Lung (tissue), 17 donors: ENCODE measurements at places on chromosomes 2 and 18.

DNA sequence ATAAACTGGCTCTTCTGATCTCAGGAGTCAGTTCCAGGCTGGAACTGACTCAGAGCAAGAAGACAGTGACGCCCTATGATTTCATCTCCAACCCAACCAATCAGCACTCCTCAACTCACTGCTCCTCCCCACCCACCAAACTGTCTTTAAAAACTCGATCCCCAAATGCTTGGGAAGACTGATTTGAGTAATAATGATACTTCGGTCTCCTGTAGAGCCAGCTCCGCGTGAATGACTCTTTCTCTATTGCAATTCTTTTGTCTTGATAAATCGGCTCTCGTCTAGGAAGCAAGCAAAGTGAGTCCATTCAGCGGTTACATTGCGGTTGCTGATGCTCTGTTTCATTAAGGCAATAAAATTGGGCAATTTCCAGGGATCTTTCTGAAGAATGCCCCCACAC, 1025.3 kb upstream of the CNTNAP5 start:
- no peak overlapping the region for H3K4me3 ChIP-seq
- no peaks in the 10 kb centered on the region for H3K36me3 ChIP-seq
- H3K27ac ChIP-seq: no peak overlapping the region
- no peaks in the 10 kb centered on the region for H3K4me1 ChIP-seq

- H3K36me3 ChIP-seq: no peaks in the 10 kb centered on the region
- H3K4me1 ChIP-seq: no peaks in the 10 kb centered on the region
- no peaks in the 10 kb centered on the region for H3K27me3 ChIP-seq
- H3K4me3 ChIP-seq: no peak overlapping the region
Observed at GRCh38 chr2:224831530-224831929, 115.4 kb upstream of the CCDC195 start.

DNA sequence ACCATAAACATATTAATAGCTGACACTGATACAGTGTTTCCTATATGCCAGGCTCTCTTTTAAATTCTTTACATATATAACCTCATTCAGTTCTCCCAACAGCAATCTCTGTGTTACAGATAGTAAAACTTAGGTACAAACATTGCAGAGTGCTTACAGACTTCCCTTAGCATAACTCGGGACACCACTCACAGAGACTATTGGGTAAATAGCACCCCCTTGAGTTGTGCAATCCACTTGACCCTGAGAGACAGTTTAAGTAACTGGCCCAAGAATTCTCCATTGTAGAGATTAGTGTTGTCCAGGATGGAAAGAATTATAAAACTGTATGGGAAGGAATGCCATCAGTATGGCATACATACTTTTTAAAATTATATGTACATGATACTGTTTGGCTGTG, 110.1 kb downstream of the POLE4 start:
- H3K27ac ChIP-seq: no peak overlapping the region
- H3K4me3 ChIP-seq: no peak overlapping the region
- no peaks in the 10 kb centered on the region for H3K4me1 ChIP-seq
- H3K27me3 ChIP-seq: no peaks in the 10 kb centered on the region

- H3K36me3 ChIP-seq: no peaks in the 10 kb centered on the region
- no peak for DNase-seq
- H3K27ac ChIP-seq: no peak overlapping the region
- no peak overlapping the region for H3K4me3 ChIP-seq
- H3K4me1 ChIP-seq: no peaks in the 10 kb centered on the region
- no peaks in the 10 kb centered on the region for H3K27me3 ChIP-seq
Observed at GRCh38 chr18:42617221-42617620, 498.3 kb downstream of the RIT2 start.

GRCh38 chr2:197599285-197599965, 76.0 kb downstream of the RFTN2 start:
- DNase-seq: peak; percentile 41
- H3K36me3 ChIP-seq: peaks cover 10% of the 10 kb centered on the region
- H3K4me1 ChIP-seq: no peaks in the 10 kb centered on the region

- no peak for DNase-seq
- H3K27me3 ChIP-seq: no peaks in the 10 kb centered on the region
- H3K4me1 ChIP-seq: peaks cover 3% of the 10 kb centered on the region
- H3K27ac ChIP-seq: no peak overlapping the region
Observed at GRCh38 chr2:236908439-236909192, 177.1 kb upstream of the COPS8 start.

GRCh38 chr2:236568922-236569572, 578 bp upstream of the ACKR3 start:
- no peaks in the 10 kb centered on the region for H3K36me3 ChIP-seq
- peaks cover 6% of the 10 kb centered on the region for H3K4me1 ChIP-seq
- DNase-seq: no peak
- peak overlapping the region; percentile 33 for H3K27ac ChIP-seq

DNA sequence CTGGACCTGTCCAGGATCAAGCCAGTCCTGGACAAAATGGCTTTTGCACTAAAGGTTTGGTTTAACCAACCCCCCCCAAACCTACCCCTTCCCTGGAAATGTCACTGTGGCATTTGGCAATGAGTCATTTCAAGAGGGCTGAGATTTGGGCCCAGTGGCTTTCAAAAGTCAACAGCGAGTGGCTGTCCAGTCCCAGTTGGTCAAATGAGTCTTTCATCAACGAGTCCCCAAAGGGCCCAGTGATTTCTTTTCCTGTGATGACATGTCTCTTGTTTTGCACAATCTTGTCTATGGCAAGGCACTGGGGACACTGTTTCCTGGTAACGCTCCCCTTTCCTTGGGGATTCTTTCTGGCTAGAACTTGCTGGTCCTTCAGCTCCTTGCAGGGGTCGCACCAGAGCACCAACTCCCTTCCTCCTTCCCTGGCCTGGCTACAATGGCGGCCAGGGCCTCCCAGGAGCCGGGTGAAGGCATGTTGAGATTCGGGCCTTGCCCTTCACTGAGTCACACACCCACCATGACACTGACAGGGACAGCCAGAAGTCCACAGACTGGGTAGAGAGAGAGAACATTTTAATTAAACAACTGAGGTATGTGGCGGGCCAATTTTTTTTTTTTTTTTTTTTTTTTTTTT, 87.2 kb downstream of the SMAD7 start:
- no peak for DNase-seq
- no peak overlapping the region for H3K27ac ChIP-seq
- no peak overlapping the region for H3K4me3 ChIP-seq
- no peaks in the 10 kb centered on the region for H3K27me3 ChIP-seq
- no peaks in the 10 kb centered on the region for H3K36me3 ChIP-seq

GRCh38 chr2:58063641-58064040, 17.0 kb downstream of the VRK2 start:
- H3K4me1 ChIP-seq: no peaks in the 10 kb centered on the region
- peaks cover 8% of the 10 kb centered on the region for H3K36me3 ChIP-seq
- DNase-seq: no peak
- no peaks in the 10 kb centered on the region for H3K27me3 ChIP-seq
- no peak overlapping the region for H3K27ac ChIP-seq

- no peak overlapping the region for H3K4me3 ChIP-seq
- no peaks in the 10 kb centered on the region for H3K27me3 ChIP-seq
- no peak overlapping the region for H3K27ac ChIP-seq
- no peaks in the 10 kb centered on the region for H3K36me3 ChIP-seq
- DNase-seq: peak; percentile 5
Observed at GRCh38 chr18:46915800-46916550, 1.3 kb downstream of the PIAS2 start.

- no peak for DNase-seq
- H3K4me1 ChIP-seq: no peaks in the 10 kb centered on the region
- H3K27me3 ChIP-seq: no peaks in the 10 kb centered on the region
- no peak overlapping the region for H3K27ac ChIP-seq
- H3K4me3 ChIP-seq: no peak overlapping the region
Observed at GRCh38 chr2:219089330-219089729, 28.6 kb upstream of the IHH start.

- H3K4me3 ChIP-seq: no peak overlapping the region
- H3K27me3 ChIP-seq: peaks cover 2% of the 10 kb centered on the region
- no peaks in the 10 kb centered on the region for H3K36me3 ChIP-seq
- H3K27ac ChIP-seq: no peak overlapping the region
- DNase-seq: no peak
Observed at GRCh38 chr2:13009027-13009642, 292.4 kb downstream of the TRIB2 start.

DNA sequence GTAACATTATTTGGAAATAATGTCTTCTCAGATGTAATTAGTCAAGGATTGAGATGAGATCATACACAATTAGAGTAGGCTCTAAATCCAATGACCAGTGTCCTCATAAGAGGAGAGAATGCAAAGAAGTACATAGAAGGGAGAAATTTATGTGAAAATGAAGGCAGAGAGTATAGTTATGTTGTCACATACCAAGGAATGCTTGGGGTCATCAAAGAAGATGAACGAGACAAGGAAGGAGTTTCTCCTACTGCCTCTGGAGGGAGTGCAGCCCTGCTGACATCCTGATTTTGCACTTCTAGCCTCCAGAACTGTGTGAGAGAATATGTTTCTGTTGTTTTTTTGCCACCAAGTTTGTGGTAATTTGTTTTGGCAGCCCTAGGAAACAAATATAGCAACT, 100.1 kb downstream of the GALNT13 start:
- no peak overlapping the region for H3K27ac ChIP-seq
- H3K4me3 ChIP-seq: no peak overlapping the region
- H3K4me1 ChIP-seq: no peaks in the 10 kb centered on the region
- H3K36me3 ChIP-seq: no peaks in the 10 kb centered on the region
- DNase-seq: no peak

DNA sequence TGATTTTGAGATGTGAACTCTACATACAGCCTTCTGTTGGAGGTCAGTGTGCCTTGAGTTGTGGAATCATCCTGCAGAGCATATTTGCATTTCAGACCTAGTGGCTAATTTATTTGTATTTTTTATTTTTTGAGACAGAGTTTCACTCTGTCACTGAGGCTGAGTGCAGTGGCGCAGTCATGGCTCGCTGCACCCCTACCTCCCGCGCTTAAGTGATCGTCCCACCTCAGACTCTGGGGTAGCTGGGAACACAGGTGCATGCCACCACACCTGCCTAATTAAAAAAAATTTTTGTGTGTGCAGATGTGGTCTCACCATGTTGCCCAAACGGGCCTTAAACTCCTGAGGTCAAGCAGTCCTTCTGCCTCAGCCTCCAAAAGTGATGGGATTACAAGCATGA, 104.4 kb downstream of the ASXL3 start:
- DNase-seq: no peak
- H3K4me3 ChIP-seq: no peak overlapping the region
- H3K36me3 ChIP-seq: peaks cover 6% of the 10 kb centered on the region
- H3K27ac ChIP-seq: no peak overlapping the region
- no peaks in the 10 kb centered on the region for H3K27me3 ChIP-seq

GRCh38 chr18:9741793-9742523, 33.9 kb downstream of the RAB31 start:
- no peaks in the 10 kb centered on the region for H3K27me3 ChIP-seq
- no peaks in the 10 kb centered on the region for H3K36me3 ChIP-seq
- no peak overlapping the region for H3K4me3 ChIP-seq

DNA sequence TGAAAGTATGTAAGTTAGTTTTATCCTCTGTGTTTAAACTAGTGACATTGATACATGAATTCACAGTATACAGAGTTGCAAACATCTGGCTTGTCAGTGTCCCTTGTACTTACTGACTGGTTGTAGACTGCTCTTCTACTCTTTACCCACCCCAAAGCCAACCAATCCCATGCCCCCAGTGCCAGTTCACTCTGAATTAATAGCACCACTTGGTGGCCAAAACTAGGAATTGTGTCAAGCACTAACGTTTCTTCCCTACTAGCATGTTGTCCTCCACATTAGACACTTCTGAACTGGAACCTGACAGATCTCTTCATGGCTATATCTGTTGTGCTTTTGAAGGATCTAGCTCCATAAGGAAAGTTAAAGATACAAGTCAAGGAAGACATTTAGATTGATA, 27.2 kb upstream of the OTX1 start:
- H3K27ac ChIP-seq: no peak overlapping the region
- H3K36me3 ChIP-seq: peaks cover 10% of the 10 kb centered on the region
- H3K4me3 ChIP-seq: no peak overlapping the region

GRCh38 chr18:52489396-52490306, 149.7 kb downstream of the DCC start:
- no peaks in the 10 kb centered on the region for H3K4me1 ChIP-seq
- DNase-seq: no peak
- H3K36me3 ChIP-seq: no peaks in the 10 kb centered on the region
- H3K27me3 ChIP-seq: no peaks in the 10 kb centered on the region

DNA sequence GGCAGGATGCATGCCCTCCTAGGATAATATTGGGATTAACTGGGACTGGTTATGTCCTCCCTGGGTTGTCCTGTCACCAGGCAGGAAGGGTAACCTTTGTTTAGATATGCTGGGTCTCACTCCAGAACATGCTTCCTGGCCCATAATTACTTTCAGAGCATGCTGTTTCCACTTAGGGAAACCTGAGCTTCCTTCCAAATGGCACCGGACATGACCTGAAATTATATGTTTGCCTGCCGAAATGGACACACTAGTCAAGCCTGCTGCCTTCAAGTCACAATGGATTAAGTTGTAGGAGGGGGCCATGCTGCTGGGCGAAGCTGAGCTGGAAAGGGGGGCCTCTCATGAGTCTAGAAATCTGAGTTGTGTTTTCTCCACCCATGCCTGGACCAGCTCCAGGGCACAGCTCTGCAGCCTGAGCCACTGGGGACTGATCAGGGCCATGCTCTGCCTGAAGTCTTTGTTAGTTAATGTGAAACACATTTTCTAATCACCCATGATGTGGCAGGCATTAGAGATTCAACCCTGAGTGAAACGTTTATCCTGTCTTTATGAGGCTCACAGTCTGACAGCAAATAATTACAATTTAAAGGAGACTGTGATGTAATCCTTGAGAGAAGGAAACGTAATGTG, 273.3 kb downstream of the TNS1 start:
- H3K4me1 ChIP-seq: peaks cover 4% of the 10 kb centered on the region
- no peak overlapping the region for H3K4me3 ChIP-seq

DNA sequence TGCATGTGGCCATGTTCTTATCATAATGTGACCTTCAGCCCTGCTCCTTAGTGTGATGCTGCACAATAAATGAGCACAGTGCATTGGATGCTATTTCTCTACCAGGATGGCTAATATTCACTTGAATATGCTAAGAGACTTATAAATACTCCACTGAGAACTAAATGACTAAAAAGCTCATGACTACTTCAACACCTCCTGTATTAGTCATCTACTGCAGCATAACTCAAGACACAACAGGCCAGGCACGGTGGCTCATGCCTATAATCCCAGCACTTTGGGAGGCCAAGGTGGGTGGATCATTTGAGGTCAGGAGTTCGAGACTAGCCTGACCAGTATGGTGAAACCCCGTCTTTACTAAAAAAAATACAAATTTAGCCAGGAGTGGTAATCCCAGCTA, 213.4 kb downstream of the RND3 start:
- H3K4me1 ChIP-seq: no peaks in the 10 kb centered on the region
- H3K4me3 ChIP-seq: no peak overlapping the region
- no peaks in the 10 kb centered on the region for H3K27me3 ChIP-seq
- no peaks in the 10 kb centered on the region for H3K36me3 ChIP-seq
- no peak for DNase-seq
